ENCODE measurements at places on chromosomes 1 and 21.
A peak's percentile ranks its signal among the peaks of the same experiment; 100 is the strongest.

DNA sequence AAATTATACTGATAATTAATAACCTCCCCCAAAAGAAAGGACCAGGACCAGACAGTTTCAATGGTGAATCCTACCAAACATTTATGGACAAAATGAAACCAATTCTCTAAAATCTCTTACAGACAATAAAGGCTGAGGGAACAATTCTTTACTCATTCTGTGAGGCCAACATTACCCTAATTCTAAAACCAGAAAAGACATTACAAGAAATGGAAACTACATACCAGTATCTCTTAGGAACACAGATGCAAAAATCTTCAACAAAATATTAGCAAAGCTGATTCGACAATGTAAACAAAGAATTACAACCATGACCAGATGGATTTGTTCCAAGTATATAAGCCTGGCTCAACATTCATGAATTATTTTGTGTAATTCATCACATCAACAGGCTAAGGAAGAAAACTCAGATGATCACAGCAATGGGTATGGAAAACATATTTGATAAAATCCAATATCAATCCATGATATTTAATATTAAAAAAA lies 8.6 kb downstream of the TMED5 start:
- DNase-seq: no peak

DNA sequence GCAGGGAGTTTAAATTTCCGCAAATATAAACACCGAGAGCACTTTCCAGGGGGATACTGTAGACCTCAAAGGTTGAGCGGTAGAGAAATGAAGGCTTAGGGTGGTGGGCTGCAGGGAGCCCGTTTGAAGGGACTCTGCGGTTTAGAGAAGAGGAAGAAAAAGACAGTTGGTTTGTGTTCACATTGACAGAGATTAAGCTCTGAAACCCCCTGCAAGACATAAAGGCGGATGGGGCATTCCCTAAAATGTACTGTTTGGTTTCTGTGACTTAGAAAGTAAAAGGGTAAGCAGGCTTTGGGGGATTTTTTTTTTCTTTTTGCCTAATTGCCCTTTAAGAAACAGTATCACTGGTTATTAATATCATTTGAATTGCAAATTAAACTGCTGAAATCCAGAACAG lies 1.3 kb downstream of the KAZN start:
- no peak for DNase-seq

GRCh38 chr1:77797991-77798390 lies 18.5 kb downstream of the MIGA1 start:
- DNase-seq: no peak

DNA sequence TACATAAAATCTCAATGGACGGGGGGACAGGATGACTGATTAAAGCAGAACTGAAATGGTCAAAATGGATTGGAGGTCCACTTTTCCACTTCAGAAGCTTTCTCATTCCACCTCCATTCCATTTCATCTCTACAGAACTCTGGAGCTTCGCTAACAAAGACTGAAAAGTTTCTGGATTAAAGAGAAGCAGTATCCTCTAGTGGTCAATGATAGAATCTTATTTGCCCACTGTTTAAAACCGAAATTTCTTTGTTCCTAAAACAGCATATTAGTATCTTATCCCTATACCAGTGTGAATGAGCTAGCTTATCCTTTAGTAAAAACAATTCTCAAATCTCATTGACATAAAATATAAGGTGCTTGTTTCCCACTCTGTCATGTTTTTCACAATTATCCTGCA lies 890.6 kb downstream of the KCNT2 start:
- DNase-seq: no peak

DNA sequence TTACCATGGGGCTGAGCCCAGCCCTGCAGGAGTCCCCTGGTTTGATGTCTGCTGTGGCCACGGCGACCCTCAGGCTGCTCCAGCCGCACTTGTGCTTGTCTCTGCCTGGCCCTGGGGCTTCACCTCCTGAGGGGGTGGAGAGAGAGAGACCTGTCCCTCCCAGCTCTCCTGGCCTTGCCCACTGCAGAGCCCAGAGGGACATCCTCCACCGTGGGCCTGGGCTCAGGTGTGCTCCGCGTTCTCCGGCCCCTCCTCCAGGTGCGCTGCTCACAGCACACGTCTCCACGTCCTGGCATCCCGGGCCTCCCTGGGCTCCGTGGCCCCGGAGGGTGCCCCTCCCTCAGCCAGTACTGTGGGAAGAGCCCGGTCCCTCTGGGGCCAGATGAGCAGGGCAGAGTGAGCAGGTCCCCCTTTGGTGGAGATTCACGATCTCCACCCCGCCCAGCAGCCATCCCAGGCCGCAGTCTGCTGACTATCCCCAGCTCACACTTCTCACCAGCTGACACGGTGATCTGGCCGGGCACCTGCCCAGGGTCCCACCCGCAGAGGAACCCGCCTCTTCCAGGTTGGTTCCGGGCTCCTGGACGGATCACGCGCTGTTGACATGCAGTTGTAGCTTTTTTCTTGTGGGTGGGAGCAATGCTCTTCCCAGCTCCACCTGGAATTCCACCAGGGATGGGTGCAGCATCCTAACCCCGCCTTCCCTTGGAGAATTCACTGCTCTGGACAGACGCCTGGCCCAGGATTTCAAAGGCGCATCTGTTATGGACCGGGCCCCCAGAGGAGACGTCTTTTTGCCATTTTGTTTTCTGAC lies 41.8 kb upstream of the POFUT2 start:
- DNase-seq: peak; percentile 66

GRCh38 chr1:29230204-29230552 lies 556 bp downstream of the MECR start:
- no peak for DNase-seq

- no peak for DNase-seq
These were observed 816 bp downstream of the IL6R start for GRCh38 chr1:154405747-154406571.

- DNase-seq: no peak
These were observed 1.3 kb upstream of the ZP4 start for GRCh38 chr1:237891979-237892378.

- DNase-seq: no peak
These were observed 17.4 kb upstream of the FAM89A start for GRCh38 chr1:231057410-231057809.

GRCh38 chr1:83490988-83491387 lies 507.9 kb downstream of the TTLL7 start:
- no peak for DNase-seq

DNA sequence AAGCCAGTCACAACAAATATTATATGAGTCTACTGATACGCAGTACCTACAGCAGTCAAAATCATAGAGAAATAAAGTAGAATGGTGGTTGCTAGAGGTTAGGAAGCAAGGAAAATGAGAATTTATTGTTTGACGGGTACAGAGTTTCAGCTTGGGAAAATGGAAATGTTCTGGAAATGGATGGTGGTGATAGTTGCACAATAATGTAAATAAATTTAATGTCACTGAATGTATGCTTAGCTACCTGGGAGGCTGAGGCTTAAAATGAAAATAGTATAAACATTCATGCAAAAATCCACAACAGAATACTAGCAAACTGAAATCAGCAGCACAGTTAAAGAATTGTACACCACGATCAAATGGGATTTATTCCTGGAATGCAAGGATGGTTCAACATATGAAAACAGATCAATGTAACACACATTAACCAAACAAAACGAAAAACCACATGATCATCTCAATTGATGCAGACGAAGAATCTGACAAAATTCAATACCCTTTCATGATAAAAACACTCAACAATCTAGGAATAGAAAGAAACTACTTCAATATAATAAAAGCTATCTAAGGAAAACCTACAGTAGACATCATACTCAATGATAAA lies 10.7 kb downstream of the TUT4 start:
- DNase-seq: no peak

DNA sequence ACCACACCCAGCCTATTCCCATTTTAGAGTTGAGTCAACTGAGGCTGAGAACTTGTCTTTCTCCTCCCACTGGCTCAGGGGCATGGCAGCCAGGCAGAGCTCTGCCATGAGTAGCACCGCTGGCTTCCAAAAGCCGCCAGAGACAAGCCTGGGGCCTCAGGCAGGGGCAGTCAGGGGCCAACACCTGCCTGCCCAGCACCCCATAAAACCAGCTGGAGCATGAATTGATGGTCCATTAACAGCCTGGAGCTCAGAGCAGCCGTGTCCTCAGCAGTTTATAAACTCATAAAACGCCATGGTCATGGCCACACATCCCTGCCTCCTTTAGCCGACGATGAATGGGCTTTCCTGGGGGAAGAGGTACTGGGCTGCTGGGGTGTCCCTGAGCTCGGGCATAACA lies 50.6 kb upstream of the PAX7 start:
- no peak for DNase-seq

DNA sequence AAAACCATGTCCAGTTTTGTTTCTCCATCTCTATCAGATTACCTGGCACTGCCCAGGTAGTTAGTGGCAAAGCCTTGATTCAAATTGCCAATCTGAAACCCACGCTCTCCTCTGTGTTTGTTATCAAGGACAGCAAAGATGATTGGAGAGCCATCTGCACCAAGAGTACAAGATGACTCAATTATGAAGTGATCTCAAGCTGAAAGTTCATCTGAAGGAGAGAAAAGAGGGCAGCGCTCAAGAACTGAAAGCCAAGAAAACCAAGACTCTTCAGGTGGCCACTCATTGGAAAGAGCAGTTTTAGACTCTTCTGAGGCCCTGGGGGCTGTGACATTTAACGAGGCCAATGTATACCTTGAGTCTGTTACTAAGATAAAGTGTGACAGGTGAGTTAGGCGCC lies 13.8 kb downstream of the RXRG start:
- DNase-seq: no peak

DNA sequence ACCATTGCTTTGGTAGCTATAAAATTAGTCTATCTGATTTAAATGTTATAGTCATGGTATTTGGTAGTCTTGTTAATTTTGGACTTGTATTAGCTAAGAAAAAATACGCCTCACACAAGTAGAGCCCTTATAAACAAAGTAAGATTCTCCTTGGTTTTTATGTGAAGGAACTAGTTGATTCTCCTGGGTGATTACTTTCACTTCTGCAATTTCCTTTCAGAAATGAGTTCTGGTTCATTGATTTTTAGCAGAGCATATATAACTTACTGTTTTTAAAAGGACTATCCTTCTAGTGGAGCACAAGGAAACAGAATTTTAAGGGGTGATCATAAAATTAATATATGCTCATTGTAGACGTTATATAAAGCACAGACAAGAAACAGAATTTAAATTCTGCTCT lies 120.1 kb downstream of the BACH1 start:
- no peak for DNase-seq

DNA sequence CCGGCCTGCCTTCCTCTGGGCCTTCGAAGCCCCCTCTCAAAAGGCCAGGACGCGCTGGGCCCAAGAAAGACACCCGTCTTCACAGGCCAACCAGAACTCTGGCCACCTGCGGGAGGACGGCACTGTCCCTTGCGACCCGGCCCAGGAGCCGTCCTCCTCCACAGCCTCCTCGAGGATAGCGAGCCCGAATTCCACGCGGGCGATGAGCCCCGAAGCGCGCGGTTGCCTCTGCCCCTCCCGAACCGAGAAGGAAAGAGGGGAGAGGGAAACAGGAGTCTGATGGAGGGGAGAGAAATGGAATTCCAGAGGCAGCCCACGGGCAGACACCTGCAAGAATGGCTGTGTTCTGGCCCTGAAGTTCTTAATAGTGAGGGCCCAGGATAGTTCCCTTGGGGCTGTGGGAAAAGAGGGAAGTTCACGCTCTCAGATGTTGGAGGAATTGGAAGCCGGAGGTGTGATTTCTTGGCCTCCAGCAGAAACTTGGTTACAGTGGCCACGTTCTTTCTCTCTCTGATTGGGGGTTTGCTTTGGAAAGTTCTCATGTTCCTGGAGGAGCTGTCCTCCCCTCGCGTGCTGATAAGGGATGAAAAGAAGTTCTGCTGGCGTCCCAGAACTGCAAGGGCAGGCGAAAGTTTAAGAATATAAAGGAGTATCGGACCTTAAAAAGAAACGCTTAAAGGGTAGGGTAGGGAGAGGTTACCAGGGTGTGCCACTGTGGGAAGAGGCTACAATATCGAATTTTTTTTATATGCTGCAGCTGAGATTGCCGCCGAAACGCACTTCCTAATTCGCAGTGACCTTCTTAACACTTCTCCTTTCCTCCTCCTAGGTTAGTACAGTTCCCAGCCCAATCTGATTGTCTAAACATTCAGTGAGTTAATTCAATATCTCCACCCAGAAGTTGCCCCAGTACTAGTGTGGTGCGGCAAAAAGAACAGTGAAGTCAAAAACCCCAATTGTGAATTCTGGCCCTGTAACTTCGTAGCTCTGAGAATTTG lies 5.8 kb upstream of the SLC44A5 start:
- peak; percentile 14 for DNase-seq

GRCh38 chr1:29651684-29652665 lies 415.7 kb downstream of the PTPRU start:
- DNase-seq: no peak

DNA sequence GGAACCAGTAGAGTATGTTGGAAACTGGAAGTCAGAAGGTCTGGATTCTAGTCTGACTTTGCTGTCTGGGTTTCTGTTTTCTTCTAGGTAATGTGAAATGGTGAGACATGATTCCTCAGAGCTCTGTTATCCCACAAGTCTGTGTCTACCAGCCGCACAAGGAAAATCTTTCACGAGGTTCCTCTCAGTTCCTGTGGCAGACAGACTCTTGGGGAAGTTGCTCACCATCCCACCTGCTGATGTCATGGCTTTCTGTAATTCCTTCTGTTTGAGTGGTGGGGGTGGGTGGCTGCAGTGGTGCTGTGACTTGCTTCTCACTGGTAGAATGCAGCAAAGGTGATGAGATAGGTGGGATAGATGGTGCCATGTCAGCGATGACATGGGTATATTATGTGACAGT lies 17.1 kb upstream of the SCMH1 start:
- no peak for DNase-seq

- no peak for DNase-seq
These were observed 44.9 kb upstream of the USP24 start for GRCh38 chr1:55259911-55260609.

DNA sequence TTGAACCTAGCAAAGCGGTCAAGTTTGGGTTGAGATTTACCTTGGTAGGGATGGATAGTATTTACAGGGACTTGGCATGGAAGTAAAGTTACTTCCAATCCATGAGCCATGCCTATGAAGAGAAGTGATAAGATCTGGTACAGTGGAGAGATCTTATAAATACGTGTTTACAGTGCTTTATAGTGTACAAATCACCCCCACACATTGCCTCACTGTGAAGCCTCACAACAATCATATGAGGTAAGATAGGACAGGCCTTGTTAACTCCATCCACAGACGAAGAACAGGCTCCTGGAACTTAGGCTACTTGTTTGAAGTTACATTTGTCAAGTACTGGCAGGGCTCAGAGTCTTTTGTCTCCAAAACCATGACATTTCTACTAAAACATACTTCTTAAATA lies 159.8 kb downstream of the PLPPR4 start:
- DNase-seq: no peak

All from HuH-7.5 (cell line).